Effector CD4-positive, alpha-beta T cell (primary cell): ENCODE measurements at places on chromosomes 7 and 10.
A peak's percentile ranks its signal among the peaks of the same experiment; 100 is the strongest.

DNA sequence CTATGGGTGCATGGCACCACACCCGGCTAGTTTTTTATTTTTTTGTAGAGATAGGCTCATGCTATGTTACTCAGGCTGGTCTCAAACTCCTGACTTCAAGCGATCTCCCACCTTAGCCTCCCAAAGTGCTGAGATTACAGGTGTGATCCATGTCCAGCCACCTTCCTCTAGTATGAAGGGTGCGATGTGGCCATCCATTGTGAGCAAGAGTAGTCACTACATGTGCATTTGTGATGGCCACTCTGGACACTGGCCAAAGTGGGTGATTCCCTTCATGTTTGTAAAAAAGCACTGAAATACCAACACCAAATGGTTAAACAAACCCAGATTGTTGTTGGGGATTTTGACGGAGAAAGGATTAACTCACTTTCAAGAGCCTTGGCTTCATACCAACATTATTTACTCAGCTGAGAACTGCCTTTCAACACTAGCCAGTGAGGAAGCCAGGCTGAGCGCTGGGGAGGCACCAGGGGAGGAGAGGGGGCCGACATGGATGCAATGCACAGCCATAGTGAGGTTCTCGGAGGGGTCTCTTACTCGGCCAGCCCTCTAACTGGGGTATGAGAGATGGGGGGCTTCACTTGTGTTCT lies 198.1 kb upstream of the LYZL2 start:
- no peak for DNase-seq

DNA sequence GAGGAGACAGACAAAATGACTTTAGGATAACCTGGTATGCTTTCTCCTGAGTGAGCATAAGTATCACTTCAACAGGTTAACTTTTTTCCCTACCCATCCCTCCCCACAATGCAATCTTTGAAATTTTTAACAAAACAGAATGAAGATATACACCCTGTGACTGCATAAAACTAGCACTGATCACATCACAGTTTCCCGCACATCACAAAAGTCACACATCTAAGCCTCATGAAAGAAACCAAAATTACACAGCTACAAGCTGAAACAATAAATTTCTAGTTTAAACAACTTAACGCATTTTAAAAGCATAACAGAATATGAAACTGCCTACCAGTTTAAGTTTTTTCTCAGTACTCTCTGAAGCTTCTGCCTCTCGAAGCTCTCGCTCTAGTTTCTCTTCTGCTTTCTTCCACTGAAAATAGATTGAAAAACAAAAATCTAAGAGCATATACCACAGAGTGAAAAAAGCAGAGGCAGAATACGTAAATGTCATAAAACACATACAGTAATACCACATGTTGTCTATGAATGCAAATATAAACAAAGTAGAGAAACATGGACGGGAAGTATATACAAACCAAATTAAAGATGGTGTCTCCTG lies 18.1 kb downstream of the NOC3L start:
- no peak for DNase-seq

GRCh38 chr7:128863433-128863989 lies 855 bp downstream of the ATP6V1F start:
- DNase-seq: peak; percentile 25

- DNase-seq: no peak
Measured at GRCh38 chr10:35379226-35380137, 43.2 kb downstream of the CCNY start.

GRCh38 chr7:55133630-55134358 lies 115.0 kb downstream of the EGFR start:
- DNase-seq: no peak

DNA sequence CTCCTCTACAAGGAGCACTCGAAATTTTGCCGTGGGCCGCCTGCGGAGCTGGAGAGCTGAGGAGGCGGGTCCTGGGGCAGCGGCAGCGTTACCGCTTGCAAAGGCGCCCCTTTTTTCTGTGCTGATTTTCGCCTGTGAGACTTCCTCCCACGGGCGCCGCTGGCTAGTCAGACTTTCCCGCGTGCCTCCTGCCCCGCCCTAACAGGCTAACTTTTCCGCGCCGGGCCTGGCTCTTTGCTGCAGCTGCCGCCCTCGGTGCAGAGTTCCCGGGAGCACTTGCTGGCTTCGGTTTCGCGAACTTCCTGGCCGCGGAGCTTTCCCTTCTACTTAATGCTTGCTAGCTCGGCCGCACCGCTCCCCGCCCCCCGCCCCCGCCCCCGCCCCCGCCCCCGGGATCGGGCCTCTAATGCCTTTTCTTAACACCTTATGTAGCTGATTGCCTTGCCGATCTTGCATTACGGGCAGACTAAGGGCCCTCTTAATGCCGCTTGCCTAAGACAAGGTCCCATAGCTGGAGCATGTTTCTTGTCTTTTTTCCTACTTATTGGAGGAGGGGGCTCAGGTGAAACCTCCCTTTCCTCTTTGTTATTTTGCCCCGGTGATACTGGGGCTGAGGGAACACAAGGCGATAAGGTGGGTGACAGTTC lies 37.9 kb upstream of the RASGEF1A start:
- DNase-seq: peak; percentile 41

GRCh38 chr10:69845574-69846292 lies 44.0 kb downstream of the COL13A1 start:
- DNase-seq: no peak

DNA sequence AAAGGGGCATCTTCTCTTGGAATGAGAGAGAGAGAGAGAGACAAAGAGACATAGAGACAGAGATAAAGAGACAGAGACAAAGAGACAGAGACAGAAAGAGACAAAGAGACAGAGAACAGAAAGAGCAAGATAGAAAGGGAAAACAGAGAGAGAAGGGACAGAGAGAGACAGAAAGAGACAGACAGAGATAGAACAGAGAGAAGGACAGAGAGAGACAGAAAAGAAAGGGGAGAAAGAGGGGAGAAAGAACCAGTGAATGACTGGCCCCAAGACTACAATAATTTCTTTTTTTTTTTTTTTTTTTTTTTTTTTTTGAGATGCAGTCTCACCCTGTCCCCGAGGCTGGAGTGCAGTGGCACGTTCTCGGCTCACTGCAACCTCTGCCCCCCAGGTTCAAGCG lies 7.6 kb downstream of the TMEM130 start:
- DNase-seq: no peak

GRCh38 chr10:113920875-113921274 lies 66.4 kb downstream of the NHLRC2 start:
- DNase-seq: no peak

GRCh38 chr7:137789215-137789882 lies 57.4 kb downstream of the DGKI start:
- no peak for DNase-seq

DNA sequence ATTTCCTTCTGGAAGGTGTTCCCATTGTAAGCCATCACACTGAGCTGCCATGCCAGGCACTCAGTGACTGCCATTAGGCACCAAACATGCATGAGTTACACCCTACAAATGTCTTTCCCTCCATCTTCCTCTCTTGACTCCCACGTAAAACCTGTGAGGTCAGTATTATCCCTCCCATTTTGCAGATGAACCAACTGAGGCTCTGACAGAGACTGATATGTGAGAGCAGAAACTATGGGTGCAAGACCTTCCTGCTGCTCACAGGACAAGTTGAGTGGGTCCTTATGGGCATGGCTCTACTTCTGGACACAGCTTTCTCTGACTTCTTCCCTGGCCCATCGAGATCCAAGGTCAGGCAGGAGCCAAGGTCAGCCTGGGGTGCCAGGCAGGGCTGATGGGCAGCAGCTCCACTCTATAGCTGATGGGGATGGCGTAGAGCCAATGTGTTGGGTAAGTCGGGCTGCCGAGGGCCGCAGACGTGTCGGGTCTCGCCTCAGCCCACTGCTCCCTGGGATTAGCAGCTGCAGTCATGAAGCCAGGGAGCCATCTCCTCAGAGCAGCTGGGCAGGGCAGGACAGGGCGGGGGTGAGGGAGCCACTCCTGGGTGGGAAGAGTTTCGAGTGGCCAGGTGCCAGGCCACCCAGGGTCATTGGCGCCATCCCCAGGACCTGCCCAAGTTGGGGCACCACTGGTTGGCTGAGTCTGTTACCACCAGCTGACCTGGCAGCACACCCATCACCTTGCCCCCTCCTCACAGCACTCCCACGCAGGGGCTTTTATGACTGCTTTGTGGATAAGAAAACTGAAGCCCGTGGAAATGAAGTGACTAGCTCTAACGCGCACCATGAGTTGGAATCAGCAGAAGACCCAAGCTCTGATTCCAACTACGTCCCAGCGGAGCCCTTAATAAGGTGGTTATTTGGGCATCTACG lies 117.8 kb upstream of the ZMIZ1 start:
- DNase-seq: no peak

GRCh38 chr10:122553341-122553740 lies 7.2 kb upstream of the DMBT1 start:
- DNase-seq: no peak

GRCh38 chr7:68684996-68685395 lies 913.3 kb upstream of the AUTS2 start:
- DNase-seq: no peak

GRCh38 chr7:23893176-23893941 lies 183.3 kb downstream of the STK31 start:
- DNase-seq: no peak

DNA sequence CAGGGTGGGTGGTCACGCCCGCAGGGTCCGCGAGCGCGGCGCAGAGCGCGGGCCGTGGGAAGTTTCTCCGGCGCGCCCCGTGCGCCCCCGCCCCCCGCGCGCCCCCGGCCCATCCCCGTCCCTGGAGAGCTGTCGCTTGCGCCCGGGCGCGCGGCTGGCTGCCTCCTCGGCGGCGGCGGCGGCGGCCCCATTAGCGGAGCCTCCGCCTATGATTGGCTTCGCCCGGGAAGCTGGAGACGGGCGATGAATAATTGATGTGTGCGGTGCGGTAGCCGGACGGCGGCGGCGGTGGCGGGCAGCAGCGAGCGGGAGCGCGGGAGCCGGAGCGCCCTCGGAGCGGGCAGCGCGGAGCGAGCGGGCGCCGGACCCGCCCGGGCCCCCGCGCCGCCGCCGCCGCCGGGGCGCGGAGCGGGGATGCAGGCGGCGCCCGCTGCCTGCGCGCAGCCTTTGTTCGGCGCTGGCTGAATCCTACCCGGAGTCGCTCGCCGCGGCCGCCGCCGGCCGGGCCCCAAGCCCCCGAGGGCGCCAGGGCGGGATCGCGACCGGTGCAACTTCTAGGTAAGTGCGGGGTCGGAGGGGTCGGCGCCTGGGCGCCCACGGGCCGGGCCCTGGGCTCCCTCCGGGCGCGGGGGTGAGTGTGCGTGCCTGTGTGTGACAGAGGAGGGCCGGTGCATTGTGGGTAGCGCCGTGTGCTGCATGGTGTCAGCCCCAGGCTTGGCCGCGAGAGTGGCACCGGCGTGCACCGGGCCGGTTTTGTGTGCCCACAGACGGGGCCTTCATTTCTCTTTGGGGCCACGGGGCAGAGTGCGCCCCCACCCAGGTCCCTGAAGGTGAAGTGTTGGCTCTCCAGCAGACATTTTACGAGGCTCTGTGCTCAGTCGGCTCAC lies 103.8 kb upstream of the PPIF start:
- DNase-seq: peak; percentile 30

DNA sequence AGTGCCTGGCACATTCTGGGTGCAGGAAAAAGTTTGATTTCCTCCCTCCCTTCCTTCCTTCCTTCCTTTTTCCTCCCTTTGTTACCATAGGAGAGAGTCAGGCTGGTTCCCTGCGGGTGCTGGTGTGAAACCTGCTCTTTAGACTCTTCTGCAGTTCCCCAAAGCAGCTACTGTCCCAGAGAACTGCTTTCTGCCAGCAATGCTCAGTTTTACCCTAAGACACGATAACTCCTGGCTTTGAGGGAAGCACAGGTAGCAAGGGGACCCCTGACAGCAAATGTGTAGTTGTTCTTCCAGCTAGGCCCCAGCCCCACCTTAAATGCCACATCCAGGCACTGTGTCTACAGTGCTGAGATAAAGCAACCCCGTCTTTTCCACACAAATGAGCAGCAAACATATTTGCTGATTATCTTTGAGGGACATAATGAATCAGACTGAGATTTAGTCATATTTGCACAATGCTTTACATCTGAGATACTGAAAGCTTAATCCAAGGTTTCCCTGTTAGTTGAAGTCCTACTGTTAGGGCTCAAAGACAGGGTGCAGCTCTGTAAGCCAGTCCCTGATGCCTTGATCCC lies 55.5 kb downstream of the MET start:
- DNase-seq: no peak

- DNase-seq: no peak
Measured at GRCh38 chr7:139111811-139112301, 2.3 kb upstream of the ZC3HAV1 start.

DNA sequence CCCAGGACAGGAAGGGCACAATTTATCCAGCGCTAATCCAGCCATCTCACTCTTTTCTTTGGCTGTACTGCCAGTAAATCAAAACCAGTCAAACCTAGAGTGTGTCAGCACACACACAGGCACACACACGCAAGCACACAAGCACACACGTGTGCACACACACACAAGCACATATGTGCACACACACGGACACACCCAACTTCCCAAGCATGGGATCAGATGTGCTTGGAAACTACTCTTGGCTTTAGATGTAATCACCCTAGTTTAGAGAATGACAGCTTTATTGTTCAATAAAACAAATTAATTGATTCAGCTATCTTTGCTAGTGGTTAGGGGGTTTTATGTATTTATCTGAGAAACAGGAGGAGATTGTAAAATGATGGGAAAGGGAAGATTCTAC lies 615.0 kb upstream of the MKI67 start:
- no peak for DNase-seq

DNA sequence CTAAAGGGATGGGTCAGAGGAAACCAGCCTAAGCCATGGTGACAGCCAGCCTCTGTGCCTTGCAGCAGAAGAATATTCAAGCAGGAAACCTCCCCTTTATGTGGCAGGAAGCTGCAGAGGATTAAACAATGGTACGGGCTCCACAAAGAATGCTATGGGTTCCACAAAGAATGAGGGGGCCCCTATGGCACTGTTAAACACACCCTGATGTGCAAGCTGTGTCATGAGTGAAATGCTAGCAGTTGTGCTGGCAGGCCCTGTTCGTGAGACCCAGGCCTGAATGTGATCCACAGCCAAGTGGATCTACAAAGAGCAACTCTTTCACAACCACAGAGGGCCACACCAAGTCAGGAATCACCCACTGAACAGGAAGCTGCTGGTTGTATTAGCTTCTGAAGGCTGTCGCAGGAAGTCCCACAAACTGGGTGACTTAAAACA lies 68.9 kb downstream of the MYOF start:
- DNase-seq: peak; percentile 7

DNA sequence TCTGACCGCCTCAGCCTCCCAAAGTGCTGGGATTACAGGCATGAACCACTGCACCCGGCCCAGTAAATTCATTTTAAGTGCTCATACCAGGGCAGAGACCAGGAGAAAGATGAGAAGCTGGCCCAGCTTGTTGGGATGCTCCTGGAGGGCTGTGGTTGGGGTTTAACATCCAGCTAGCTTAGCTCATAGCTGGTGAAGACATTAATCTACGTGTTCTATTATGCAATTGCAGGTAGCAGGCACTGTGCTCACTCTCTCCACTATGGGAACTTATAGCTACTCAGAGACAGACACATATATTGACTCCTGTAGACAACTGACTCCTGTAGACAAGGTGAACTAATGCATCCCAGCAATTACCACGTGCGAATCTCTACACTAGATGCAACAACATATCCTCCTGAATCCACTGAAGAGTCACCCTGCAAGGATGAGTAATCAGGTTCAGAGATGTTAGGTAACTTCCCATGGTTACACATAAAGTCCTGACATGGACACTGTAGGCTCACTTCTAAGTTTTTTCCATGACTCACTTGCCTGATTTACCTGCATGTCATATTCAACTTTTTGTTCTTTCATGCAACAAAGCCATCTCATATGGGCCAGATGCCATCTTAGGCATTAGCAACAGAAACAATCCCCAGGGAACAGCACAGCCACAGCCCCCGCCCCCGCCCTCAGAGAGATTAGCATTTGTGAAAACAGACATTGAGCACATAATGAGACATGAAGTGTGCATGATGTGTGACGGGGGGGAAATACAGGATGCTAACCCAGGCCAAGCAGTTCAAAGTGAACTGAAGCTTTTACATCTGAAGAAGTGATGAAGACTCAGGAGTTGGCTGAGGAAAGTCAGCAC lies 37.2 kb downstream of the ERLIN1 start:
- DNase-seq: no peak
